Stimulated activated naive CD8-positive, alpha-beta T cell treated with anti-CD3 and anti-CD28 coated beads, Interleukin-15, amount 100 ng/mL, for 72 hours (primary cell): ENCODE measurements at places on chromosomes 3 and 15.

GRCh38 chr3:25433106-25433505, 5.0 kb downstream of the RARB start:
- DNase-seq, result no peak

DNA sequence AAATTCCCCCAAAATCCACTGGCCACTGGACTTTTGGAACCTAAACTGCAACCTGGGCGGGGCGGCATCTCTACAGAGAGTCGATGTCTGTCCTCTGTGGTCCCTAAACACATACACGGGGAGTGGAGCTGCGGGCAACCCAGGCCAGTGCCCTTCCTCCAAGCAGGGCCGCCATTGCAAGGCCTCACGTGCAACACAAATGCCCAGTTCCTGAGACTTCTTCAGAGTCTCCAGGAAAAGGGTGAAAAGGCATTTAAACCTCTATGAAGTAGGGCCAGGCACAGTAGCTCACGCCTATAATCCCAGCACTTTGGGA, 4.9 kb downstream of the MUC4 start:
- no peak for DNase-seq

- no peak for DNase-seq
Measured at GRCh38 chr3:50815844-50816243, 141.1 kb downstream of the DOCK3 start.

DNA sequence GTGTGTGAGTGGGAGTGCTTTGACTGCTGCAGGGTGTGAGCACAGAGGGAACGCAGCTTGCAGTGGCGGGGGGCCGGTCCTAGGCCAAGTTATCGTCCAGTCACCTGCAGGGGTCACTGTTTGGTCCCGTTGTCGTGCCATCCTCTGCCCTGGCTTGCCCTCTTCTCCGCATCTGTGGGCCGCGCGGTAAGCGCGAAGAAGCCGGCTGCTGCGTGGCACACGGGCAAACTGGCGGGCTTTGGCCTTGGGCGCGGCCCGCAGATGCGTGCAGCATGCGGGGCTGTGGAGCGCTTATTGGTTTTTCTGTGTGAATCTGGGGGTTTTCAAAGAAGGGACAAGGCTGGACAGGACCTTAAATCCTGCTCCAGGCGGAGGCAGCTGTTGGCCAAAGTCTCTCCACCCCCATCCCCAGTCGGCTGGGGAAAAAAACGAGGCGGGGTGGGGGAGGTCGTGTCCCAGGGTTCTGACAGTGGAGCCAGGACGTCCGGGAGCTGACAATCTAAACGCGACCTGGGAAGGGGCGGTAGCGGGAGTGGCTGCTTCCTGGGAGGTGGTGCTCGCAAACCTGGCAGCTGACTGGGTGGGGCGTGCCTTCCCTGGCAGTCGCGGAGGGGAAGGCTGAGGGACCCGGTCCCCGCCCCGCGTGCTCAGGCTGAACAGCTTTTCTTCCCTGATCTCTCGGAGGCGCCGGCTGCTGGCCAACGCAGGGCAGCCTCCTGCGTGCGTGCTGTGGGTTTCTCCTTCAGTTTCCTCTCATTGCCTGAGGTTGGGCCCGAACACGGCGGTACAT, 39.7 kb upstream of the VEPH1 start:
- DNase-seq, result no peak

GRCh38 chr3:195071011-195071728, 199.8 kb downstream of the XXYLT1 start:
- no peak for DNase-seq

- DNase-seq, result no peak
Measured at GRCh38 chr15:37789881-37790280, 144.6 kb upstream of the TMCO5A start.

DNA sequence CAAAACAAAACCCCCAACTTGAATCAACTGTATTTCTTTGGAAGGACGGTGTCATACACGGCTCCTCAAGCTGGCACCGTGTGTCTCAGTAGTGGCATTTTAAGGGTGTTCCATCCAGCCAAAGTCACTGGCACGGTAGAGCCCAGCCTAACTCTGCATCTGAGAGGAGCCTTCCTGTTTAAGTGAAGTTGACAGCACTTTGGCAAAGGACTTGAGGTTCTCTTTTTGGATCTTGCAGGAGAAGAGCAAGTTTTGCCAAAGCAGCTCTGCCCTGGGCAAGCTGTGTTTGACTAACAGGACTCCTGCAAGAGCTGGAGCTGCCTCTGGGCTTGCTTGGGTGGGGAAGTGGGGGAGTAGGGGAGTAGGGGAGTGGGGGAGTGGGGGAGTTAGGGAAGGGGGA, 109.6 kb upstream of the FEZF2 start:
- DNase-seq, result no peak

- no peak for DNase-seq
Measured at GRCh38 chr3:30400926-30401325, 205.5 kb upstream of the TGFBR2 start.

DNA sequence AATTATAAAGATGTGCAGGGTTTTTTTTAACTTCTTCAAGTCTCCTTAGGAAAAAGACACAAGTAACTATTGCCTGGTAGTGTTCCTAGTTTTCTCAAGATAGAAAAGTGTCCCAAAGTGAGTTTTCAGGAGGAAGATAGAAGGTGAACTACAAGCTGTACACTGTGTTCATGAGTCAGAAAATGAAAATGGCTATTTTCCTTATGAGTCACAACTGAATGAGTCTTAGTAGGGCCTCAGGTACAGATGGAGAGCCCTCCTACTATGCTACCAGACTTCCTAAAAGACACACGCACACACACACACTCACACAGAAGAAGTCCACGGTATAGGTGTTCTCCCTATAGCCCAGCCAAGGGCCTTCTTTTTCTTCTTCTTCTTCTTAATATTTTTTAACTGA, 3.1 kb downstream of the MYO1E start:
- DNase-seq, result no peak

DNA sequence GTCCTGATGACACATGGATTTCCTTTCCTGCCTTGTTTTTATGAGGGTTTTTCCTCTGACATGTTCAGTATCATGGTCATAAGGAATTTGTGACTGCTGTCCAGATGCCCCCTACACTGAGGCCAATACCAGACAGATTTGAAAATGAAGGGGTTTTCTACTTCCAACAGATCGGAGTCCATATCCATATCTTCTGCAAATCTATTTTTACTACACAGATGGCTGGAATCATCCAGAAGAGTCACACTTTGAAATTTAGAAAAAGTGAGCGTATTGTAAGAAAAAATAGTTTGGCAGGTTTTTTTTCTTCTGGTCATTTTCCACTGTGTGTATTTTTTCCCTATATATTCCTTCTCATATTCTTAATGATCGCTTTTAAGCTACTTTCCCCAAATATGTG, 197.5 kb upstream of the LRRC3B start:
- no peak for DNase-seq

DNA sequence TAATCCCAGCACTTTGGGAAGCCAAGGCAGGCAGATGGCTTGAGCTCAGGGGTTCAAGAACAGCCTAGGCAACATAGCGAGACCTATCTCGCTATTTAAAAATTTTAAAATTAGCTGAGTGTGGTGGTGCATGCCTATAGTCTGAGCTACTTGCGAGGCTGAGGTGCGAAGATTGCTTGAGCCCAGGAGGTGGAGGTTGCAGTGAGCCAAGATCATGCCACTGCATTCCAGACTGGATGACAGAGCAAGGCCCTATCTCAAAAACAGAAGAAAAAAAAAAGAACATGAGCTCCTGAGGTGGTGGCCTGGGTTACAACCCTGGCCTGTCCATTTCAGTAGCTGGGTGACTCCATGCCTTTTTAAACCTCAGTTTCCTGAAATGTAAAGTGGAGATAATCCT, 7.2 kb downstream of the DNASE1L3 start:
- no peak for DNase-seq
